Central memory CD8-positive, alpha-beta T cell (primary cell): ENCODE measurements at places on chromosomes 13 and 19.
A peak's percentile ranks its signal among the peaks of the same experiment; 100 is the strongest.

- no peak for DNase-seq
Observed at GRCh38 chr13:83056269-83056668, 826.0 kb downstream of the SLITRK1 start.

DNA sequence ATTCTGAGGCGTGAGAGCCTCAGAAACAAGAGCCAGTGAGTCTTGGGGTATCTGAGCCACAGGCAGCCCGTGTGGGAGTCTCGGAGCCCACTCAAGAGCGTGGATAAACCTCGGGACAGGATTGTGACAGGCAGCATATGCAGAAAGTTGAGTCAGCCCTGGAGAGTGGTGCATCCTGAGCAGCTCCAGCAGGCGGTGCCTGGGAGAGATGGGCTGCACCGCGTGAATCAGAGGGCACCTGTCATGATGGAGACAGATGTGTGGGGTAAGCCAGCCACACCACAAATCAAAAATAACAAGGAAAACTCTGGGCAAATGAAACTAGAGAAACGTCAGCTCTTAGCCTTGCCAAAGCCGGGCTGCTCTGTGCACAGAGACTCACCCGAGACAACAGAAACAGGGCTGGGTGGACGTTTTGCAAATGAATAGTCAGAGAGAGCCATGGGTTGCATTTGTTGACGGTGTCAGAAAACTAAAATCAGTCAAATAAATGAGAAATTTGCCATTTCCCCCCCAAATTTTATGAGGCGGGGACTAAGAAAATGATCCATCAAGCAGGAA is 30.0 kb upstream of the POP4 start:
- DNase-seq = no peak

GRCh38 chr13:98565726-98566565 is 11.0 kb downstream of the STK24 start:
- DNase-seq = no peak

DNA sequence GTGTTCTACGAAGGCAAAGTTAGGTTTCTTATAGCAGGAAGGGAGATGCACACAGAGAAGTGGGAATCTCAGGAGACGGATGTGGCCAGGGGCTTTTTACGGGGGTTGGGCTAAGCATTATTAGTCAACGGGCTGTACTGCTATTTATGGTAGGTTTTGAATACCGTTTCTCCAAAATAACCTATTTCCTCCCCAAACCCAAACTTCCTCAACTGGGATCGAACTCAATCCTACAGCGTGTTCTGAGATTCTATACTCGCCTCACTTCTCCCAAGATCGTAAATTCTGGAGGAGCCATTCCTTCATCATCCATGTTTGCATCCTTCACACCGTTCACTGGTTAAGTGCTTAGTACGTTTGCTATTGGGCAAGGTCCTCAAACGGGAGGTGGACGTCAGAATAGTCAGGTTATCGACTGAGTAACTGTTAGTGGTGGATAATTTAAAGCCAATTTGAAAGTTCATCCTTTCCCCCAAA is 1.2 kb upstream of the TRIM13 start:
- DNase-seq = no peak

DNA sequence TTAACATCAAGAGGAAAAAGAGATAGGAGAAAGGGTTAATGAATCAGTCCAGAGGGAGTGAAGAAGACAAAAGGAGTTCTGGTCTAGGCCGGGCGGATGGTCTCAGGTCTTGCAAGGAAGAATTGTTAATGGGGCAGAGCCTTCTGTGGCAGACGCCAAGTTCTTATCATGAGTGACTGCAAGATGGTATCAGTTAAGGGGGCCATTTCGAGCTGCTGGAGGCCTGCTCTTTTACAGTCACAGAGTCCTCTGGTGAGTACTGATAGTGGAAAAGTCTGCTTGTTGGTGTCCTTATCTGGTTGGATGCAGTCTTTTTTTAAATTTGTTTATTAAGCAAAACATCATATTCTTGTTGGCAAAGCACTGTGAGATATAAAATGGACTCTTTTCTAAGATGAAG is 590.9 kb upstream of the SGCG start:
- DNase-seq = no peak

- DNase-seq = peak; percentile 60
Observed at GRCh38 chr19:21483589-21484170, 21.7 kb upstream of the ZNF429 start.

DNA sequence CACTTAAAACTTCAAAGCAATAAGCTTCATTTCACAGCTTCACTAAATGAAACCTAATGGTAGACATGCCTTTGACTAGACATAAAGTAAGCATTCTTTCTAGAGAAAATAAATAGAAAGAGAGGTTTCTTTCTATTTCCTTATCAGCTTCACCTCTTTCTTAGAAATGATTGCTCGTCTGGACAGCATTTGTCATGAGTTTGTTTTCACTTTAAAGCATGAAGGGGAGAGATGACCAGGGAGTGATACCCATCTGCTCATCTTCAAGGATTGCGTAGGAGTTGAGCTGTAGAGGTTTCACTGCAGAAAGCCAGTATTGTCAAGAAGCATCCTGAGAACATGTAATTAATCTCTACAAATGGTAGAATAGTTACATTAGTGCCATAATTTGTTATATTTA is 61.3 kb downstream of the COL4A2 start:
- DNase-seq = no peak

DNA sequence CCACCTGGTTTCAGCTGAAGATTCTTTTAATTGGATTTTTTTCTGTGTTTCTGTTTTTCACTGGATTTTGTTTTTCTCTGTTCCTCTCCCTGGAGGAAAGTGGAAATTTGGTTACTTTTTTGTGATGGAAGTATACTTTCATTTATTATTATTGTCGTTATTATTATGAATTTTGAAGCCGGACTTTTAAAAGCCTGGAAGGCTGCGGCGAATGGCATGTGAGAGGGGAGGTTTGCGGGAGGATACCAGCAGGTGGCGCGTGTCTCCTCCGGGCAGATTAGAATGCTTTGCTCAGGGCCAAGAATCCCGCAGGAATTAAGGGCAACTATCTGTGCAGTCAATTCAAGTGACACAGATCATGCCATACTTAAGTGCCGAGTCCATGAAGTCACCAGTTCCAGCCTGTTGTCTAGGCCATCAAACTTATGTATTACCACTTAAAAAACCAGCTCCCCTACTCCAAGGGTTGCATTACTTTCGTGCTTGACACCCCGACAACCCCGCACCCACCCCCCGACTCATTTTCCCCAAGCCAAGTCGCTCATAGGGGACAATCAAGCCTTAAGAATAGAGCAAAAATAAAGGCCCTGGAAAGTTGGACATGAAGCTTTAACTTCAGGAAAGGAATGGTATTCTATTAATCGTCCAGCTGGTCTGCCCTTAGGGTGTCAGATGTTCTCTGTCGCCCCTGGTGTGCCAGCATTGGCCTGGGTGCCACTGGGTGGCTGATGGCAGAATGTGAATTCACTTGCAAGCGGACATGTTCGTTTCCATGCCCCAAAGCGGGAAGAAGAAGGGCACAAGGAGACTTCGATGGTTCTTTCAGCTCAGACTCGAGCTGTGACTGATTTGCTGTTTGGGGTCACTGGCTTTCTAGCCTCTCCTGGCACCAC is 1.3 kb upstream of the LRCH1 start:
- peak; percentile 26 for DNase-seq

GRCh38 chr19:3131168-3131567 is 4.7 kb upstream of the GNA15 start:
- DNase-seq = no peak

GRCh38 chr13:40589285-40590109 is 76.9 kb downstream of the FOXO1 start:
- DNase-seq = no peak

DNA sequence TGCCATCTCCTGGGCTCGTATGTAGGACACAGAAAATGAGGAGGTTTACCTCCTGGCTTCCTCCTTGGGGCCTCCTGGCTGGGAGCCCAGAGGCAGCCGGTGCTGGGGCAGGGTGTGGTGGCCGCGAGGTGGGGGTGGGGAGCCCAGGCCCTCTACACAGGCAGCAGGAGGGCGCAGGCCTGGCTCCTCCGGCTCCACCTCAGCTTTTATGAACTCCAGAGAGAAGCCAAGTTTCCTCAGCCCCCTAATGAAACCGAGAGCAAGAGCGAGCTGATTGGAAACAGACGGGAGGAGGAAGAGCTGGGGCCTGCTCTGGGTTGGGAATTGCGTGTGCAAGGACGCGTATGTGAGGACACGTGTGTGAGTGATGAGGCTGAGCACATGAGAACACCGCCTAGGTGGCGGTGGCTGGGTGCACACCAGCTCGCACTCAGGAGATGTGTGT is 23.1 kb downstream of the LYL1 start:
- DNase-seq = no peak
